ENCODE measurements at places on chromosomes 1 and 21.

DNA sequence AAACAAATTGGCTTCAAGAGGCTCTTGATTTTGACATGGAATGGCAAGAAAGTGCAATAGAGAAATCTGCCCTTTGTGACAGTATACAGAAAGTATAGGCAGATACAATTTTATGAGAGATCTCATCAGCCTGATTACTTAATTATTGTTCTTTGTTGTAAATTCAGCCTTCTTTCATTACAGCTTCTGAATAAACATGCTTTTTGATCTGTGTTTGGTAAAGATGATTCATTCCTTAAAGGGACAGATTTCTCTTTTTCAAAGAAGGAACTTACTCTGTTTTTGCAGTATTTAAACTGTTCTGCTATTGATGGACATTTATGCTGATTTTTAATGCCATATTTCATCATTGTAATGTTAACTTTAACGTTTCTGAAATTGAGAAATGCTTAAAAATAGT is 13.7 kb upstream of the MPC2 start:
- DNase-seq: no peak

GRCh38 chr21:28256420-28256831 is 736.3 kb downstream of the LTN1 start:
- peak; percentile 21 for DNase-seq

DNA sequence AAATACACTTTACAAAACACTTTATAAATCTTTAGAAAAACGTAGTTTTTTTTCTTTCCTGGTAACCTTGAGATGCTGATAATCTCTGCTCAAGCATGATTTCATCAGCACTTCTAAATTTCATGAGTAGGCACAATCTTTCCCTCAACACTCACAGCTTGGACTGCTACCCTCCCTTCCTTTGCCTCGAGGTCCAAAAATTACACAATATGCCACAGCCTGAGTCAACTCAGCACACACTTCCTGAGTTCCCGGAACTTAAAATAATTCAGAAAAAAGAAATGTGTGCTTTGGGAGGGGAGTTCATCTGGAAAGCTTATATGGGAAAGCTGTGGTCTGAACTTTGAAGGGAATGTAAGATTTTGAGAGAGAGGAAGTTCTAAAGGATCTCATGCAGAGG is 5.9 kb downstream of the CLCA2 start:
- no peak for DNase-seq

DNA sequence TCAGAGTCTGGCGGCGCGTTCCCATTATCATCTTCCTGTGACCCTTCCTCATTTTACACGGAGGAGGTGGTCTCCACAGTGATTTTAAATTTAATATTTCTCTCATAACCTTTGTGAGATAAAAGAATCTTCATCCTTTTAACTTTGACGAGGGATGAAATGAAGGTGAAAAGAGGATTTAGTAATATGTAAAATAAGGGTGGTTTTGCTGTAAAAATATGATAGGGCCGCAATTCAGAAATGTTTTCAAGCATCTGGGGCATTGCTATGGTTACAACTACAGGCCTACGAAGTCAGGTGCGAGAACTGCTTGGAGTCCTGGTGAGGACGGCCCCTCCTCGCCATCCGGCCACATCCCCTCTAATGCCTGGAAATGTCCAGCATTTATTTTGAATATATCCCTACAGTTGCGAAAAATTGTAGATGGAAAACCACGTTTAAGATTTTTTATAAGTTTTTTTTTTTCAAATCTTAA is 422 bp upstream of the RSBN1 start:
- DNase-seq: no peak

DNA sequence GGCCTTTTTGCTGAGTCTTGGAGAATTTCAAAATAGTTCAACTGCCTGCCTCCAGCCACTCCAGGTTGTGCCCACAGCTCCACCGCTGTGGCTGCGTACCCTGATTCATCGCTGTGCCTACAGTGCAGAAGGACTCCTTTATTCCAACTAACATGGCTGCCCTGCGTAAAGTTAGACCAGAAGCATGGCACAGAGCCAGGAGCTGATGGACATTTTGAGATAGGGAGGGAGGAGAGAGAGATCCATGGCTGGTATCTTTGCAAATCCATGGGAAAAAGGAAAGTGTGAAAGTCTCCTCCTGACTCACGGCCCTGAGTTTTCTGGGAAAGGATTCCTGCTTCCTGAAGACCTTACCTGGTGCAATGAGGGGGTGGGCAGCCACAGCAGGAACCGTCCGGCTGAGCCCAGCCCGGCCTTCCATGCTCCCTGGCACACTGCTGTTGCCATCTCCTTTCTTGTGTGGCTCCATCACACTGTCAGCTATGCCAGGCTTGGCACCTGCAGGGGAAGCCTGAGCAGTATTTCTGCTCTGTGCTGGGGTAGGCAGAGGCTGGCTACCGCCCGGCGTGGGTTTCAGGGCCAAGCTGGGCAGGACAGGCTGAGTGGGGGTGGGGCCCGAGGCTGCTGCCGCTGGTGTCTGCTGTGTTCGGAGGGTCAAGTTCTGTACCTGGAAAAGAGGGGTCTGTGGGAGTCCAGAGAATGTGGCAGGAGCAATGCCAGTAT is 46.0 kb upstream of the A3GALT2 start:
- DNase-seq: no peak

All from body of pancreas (tissue), 4 donors.